ENCODE measurements at places on chromosomes 7 and 10.
A peak's percentile ranks its signal among the peaks of the same experiment; 100 is the strongest.

DNA sequence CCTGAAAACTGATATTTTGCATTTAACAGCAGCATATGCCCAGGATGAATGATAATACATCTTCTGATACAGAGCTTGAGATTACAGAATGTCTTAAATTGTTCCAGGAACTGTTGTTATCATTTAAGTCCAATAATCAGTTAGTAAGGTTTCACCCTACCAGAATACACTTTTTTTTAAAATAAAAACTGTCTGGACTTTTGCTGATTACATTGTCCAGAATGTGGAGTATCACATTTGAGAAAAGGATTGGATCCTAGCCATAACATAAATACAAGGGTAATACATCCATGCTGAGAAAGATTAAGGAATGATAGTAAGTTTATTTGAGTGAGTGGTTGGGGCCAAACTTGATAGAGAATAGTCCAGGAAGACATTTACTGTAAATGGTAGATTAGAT is 71.0 kb downstream of the SEPTIN7 start:
- no peak for DNase-seq

DNA sequence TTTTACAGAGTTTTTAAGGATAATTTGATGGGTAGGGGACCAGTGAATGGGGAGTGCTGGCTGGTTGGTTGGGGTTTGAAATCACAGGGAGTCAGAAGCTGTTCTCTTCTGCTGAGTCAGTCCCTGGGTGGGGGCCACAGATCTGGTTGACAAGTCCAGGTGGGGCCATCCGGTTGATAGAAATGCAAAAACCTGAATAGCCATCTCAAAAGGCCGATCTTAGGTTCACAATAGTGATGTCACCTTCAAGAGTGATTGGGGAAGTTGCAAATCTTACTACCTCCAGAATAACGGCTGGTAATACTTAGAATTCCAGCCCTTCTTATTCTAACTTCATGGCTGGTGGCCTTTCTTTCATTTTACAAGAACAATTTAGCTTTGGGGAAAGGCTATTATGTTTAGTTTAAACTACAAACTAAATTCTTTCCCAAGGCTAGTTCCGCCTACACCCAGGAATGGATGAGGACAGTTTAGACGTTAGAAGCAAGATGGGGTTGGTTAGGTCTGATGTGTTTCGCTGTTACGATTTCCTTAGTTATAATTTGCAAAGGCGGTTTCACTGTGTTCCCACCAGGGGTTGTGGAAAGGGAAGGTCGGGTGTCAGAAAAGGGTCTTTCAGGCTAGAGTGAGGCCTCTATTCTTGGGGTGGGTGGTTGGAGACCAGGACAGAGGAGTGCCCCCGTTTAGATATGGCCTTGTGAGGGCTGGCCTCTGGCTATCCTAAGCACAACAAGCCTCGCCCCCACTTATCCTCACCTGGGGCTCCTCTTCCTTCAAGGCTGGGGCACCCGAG is 27.4 kb downstream of the IFT22 start:
- DNase-seq, result no peak

DNA sequence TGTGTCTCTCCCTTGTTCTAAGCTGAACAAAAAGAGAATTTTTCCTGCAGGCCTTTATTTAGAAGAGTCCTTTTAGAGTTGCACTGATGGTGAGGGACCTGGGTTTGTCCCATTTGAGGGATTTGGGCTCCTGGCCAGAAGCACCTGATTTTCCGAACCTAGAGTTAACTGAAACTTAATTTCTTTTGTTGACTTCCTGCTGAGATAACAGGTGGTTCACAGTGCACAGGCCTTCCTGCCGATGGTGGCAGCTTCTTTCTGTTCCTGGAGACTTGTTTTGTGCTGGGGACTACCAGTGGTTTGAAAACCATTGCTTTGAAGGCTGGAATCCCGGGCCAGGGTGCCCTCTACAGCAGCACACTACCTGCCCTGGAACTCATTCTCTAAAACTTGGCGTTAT is 99.2 kb downstream of the SUGCT start:
- no peak for DNase-seq

- DNase-seq, result no peak
Observed at GRCh38 chr7:1915956-1916600, 246.0 kb downstream of the ELFN1 start.

GRCh38 chr10:104043185-104043830 is 42.4 kb downstream of the COL17A1 start:
- DNase-seq, result peak; percentile 22

Measured in astrocyte (in vitro differentiated cells and primary cell).